ENCODE measurements at places on chromosomes 5 and 9. TPM values are rescaled to one million over a fixed set of nuclear protein-coding genes. Genes with fewer than 3 reads are reported as not detected.

GRCh38 chr9:129344641-129345495 is 166.8 kb upstream of the IER5L start:
- peaks cover 9% of the 10 kb centered on the region for H3K4me1 ChIP-seq
- H3K27ac ChIP-seq: no peak overlapping the region
- no peak for DNase-seq
- no peaks in the 10 kb centered on the region for H3K36me3 ChIP-seq

GRCh38 chr9:86794391-86795046 is 152.8 kb downstream of the GAS1 start:
- H3K4me3 ChIP-seq: no peak overlapping the region
- no peaks in the 10 kb centered on the region for H3K4me1 ChIP-seq
- no peaks in the 10 kb centered on the region for H3K36me3 ChIP-seq
- H3K27ac ChIP-seq: no peak overlapping the region
- DNase-seq: no peak
- H3K27me3 ChIP-seq: peaks cover 5% of the 10 kb centered on the region

- H3K36me3 ChIP-seq: peaks cover 2% of the 10 kb centered on the region
- peaks cover 66% of the 10 kb centered on the region for H3K4me1 ChIP-seq
- no peaks in the 10 kb centered on the region for H3K27me3 ChIP-seq
- DNase-seq: no peak
Observed at GRCh38 chr5:139593716-139594319, 32.7 kb downstream of the UBE2D2 start.

GRCh38 chr5:97420646-97421045 is 237.6 kb upstream of the RIOK2 start:
- H3K36me3 ChIP-seq: no peaks in the 10 kb centered on the region
- no peak overlapping the region for H3K27ac ChIP-seq
- no peaks in the 10 kb centered on the region for H3K4me1 ChIP-seq
- DNase-seq: no peak
- no peaks in the 10 kb centered on the region for H3K27me3 ChIP-seq

- DNase-seq: no peak
- no peak overlapping the region for H3K4me3 ChIP-seq
- H3K36me3 ChIP-seq: no peaks in the 10 kb centered on the region
Observed at GRCh38 chr9:101993771-101994170, 255.3 kb upstream of the GRIN3A start.

- no peak for DNase-seq
- peaks cover 83% of the 10 kb centered on the region for H3K4me1 ChIP-seq
- peak overlapping the region; percentile 30 for H3K4me3 ChIP-seq
- peak overlapping the region; percentile 92 for H3K27ac ChIP-seq
- peaks cover 40% of the 10 kb centered on the region for H3K36me3 ChIP-seq
Observed at GRCh38 chr5:131366428-131366827, 102.6 kb downstream of the CDC42SE2 start.

DNA sequence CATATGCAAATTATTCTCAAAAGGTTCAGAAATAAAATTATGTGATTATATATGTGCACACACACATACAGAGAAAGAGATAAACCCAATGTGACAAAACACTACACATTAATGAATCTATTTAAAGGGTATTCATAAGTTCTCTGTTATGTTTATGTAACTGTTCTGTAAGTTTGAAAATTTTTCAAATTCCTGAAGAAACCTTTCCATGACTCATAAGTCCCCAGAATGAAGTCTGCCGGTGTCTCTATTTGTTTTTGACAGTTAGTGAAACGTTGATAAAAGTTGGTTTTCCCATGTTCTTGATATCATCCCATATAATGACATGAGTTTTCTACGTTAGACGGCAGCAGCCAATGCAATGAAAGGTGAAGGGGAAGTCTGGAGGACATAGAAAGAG is 199.5 kb upstream of the PUM3 start:
- DNase-seq: no peak
- H3K27me3 ChIP-seq: no peaks in the 10 kb centered on the region
- no peak overlapping the region for H3K4me3 ChIP-seq
- no peaks in the 10 kb centered on the region for H3K36me3 ChIP-seq

DNA sequence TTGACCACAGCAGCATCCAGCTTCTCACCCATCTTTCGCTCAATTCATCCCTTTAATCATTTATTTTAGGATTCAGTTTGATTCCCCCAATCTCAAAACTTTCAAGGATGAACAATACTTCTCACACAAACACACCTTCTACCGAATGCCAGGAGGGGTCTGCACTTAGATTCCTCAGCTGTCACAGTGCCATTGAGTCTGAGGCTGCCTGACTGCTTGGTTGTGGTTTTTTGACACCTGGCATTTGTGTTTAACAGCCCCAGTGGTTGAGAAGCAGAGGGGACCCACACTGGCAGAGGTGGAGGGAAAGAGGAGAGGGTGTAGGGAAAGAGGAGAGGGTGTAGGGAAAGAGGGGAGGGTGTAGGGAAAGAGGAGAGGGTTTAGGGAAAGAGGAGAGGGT is 54.9 kb downstream of the PALM2AKAP2 start:
- DNase-seq: no peak
- no peak overlapping the region for H3K27ac ChIP-seq
- no peak overlapping the region for H3K4me3 ChIP-seq

DNA sequence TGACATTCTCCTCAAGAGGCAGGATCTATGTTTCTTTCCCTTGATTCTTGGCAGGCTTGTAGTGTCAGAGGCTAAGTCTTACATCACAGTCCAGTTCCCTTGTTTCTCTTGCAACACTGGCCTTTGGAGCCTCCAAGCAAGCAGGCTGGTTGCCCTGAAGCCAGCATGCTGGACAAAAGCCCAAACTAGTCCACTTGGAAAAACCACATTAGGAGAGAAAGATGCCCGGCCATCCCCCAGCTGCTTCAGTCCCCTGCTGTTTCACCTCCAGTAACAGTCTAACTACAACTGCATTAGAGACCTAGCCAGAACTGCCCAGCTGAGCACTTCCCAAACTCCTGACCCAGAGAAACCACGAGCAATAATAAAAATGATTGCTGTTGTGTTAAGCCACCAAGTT is 87.6 kb downstream of the ADAMTS6 start:
- no peak for DNase-seq
- H3K27ac ChIP-seq: no peak overlapping the region
- no peak overlapping the region for H3K4me3 ChIP-seq
- H3K27me3 ChIP-seq: no peaks in the 10 kb centered on the region
- H3K36me3 ChIP-seq: no peaks in the 10 kb centered on the region

GRCh38 chr5:135436951-135437418 is 10.2 kb downstream of the DCANP1 start:
- H3K4me1 ChIP-seq: no peaks in the 10 kb centered on the region
- peaks cover 13% of the 10 kb centered on the region for H3K27me3 ChIP-seq
- no peaks in the 10 kb centered on the region for H3K36me3 ChIP-seq
- no peak overlapping the region for H3K27ac ChIP-seq
- DNase-seq: no peak

- no peak for DNase-seq
- no peaks in the 10 kb centered on the region for H3K4me1 ChIP-seq
- H3K27me3 ChIP-seq: no peaks in the 10 kb centered on the region
- no peaks in the 10 kb centered on the region for H3K36me3 ChIP-seq
- H3K4me3 ChIP-seq: no peak overlapping the region
- H3K27ac ChIP-seq: no peak overlapping the region
Observed at GRCh38 chr9:13805546-13805945, 508.4 kb downstream of the NFIB start.

GRCh38 chr5:170070556-170071412 is 34.9 kb upstream of the FOXI1 start:
- no peaks in the 10 kb centered on the region for H3K27me3 ChIP-seq

- DNase-seq: peak; percentile 12
- H3K4me3 ChIP-seq: peak overlapping the region; percentile 82
- peaks cover 7% of the 10 kb centered on the region for H3K36me3 ChIP-seq
- peaks cover 72% of the 10 kb centered on the region for H3K27me3 ChIP-seq
- H3K4me1 ChIP-seq: peaks cover 14% of the 10 kb centered on the region
Observed at GRCh38 chr9:121498487-121499176, 1.0 kb downstream of the GGTA1 start.

GRCh38 chr5:69444127-69444754 is 29.3 kb downstream of the MARVELD2 start:
- H3K4me3 ChIP-seq: no peak overlapping the region
- no peaks in the 10 kb centered on the region for H3K36me3 ChIP-seq
- H3K27me3 ChIP-seq: no peaks in the 10 kb centered on the region
- no peaks in the 10 kb centered on the region for H3K4me1 ChIP-seq
- H3K27ac ChIP-seq: no peak overlapping the region
- no peak for DNase-seq

DNA sequence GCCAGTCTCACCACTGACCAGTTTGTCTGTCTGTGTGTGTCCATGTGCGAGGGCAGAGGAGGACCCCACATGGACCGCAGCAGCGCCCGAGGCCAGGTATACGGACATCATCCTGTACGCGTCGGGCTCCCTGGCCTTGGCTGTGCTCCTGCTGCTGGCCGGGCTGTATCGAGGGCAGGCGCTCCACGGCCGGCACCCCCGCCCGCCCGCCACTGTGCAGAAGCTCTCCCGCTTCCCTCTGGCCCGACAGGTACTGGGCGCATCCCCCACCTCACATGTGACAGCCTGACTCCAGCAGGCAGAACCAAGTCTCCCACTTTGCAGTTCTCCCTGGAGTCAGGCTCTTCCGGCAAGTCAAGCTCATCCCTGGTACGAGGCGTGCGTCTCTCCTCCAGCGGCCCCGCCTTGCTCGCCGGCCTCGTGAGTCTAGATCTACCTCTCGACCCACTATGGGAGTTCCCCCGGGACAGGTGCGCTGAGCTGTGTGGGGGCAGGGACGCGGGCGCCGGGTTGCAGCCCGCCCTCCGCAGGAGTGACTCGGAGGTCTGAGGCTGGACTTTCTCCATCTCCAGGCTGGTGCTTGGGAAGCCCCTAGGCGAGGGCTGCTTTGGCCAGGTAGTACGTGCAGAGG is 6.5 kb downstream of the FGFR4 start:
- no peak overlapping the region for H3K4me3 ChIP-seq
- H3K27me3 ChIP-seq: peaks cover 7% of the 10 kb centered on the region
- no peak for DNase-seq
- no peaks in the 10 kb centered on the region for H3K4me1 ChIP-seq
- no peaks in the 10 kb centered on the region for H3K36me3 ChIP-seq

DNA sequence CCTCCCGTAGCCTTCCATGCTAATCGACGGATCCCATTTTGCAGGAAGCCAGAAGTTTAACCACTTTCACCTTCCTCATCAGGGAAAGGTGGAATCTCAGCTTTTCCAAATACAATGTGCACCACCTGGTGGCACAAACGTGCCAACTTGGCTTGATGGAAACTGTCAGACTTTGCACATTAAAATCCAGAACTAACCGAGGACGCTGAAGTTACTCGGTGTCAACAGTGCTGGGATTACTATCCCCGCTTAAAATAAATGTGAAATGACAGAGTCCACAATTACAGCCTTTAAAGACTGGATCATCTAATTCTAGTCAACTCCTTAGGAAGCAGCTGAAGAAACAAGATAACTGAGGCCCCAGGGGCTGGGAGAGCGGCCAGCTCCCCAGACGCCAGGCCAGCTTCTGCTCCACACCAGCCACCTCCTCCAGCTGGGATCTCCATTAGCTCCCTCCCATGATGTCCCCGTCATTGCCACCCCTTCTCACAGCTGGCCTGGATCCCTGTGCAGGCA is 50.1 kb upstream of the RETREG1 start:
- H3K4me3 ChIP-seq: peak overlapping the region; percentile 17
- no peak overlapping the region for H3K27ac ChIP-seq
- H3K4me1 ChIP-seq: no peaks in the 10 kb centered on the region
- no peaks in the 10 kb centered on the region for H3K27me3 ChIP-seq
- no peak for DNase-seq
- H3K36me3 ChIP-seq: no peaks in the 10 kb centered on the region

DNA sequence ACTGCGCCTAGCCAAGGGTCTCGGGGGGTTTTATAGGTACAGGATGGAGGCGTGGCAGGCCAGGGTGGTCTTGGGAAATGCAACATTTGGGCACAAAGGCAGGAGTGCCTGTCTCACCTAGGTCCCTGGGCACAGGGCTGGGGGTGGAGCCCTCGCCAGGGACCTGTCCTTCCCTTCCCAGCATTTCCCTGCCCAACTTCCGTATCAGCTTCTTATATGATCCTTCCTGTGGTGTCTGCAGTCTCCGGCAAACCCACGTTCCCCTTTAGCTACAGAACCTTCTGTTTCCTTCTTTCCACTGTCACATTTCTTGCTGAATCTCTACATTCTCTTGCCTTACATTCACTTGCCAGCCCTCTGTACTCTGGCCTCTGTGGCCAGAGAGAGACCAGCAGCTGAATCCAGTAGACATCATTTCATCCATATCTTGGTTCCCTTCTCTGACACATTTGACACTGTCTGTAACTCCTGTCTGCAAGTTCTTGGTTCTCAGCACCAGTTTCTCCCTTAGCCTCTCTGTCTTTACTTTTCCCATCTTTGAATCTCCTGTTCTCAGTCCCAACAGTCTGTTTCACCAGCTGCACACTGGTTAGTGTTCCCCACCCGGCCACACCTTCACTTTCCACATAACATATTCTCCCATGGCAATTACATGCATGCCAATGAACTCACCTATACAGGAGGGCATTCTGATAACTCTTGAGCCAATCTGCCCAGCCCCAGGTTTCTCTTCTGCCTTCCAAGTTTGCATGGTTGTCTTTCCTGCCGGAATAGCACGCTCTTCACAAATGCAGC is 134.7 kb upstream of the ZNF608 start:
- no peak overlapping the region for H3K4me3 ChIP-seq
- no peak overlapping the region for H3K27ac ChIP-seq
- no peaks in the 10 kb centered on the region for H3K36me3 ChIP-seq
- no peaks in the 10 kb centered on the region for H3K4me1 ChIP-seq

- DNase-seq: no peak
- H3K27me3 ChIP-seq: no peaks in the 10 kb centered on the region
- H3K27ac ChIP-seq: no peak overlapping the region
- H3K4me3 ChIP-seq: no peak overlapping the region
- no peaks in the 10 kb centered on the region for H3K36me3 ChIP-seq
- no peaks in the 10 kb centered on the region for H3K4me1 ChIP-seq
Observed at GRCh38 chr9:17863213-17863883, 284.5 kb downstream of the SH3GL2 start.

- DNase-seq: no peak
- H3K27me3 ChIP-seq: no peaks in the 10 kb centered on the region
- no peaks in the 10 kb centered on the region for H3K36me3 ChIP-seq
- no peak overlapping the region for H3K4me3 ChIP-seq
- H3K4me1 ChIP-seq: no peaks in the 10 kb centered on the region
Observed at GRCh38 chr9:79023134-79023580, 548.6 kb upstream of the TLE4 start.

ORM2 gene
- not detected for total RNA-seq

TRAF1 gene
- 101 TPM for total RNA-seq

MYMK gene
- not detected for total RNA-seq

GCNT1 gene
- 9.7 TPM for total RNA-seq

IRX4 gene
- not detected for total RNA-seq

OBP2B gene
- not detected for total RNA-seq

TAS2R1 gene
- not detected for total RNA-seq

FOXD4 gene
- total RNA-seq: 0.38 TPM

MSX2 gene
- total RNA-seq: 0.38 TPM

SPACA9 gene
- 5.8 TPM for total RNA-seq

All from activated T-cell treated with anti-CD3 and anti-CD28 coated beads, Interleukin-2, amount 50 U/mL, for 72 hours (primary cell).